ENCODE measurements at places on chromosomes 4 and X.

DNA sequence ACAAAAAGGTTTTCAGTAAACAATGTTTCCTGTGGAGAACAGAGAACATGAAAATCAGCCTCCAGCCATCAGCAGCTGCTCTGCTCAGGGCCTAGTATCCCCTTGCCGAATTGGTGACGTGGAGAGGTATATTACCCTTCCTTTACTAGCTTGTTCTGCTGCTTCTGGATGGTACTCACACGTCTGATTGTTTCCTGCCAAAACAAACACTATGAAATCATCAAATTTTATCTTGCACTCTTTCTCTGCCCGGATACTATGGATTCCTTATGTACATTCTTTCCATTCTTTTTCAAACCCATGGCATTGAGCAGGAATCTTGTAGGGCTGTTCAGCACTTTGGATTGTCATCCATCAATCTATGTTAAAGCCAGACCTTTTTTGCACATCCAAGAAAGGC lies 18.8 kb upstream of the METAP1 start:
- DNase-seq = no peak

DNA sequence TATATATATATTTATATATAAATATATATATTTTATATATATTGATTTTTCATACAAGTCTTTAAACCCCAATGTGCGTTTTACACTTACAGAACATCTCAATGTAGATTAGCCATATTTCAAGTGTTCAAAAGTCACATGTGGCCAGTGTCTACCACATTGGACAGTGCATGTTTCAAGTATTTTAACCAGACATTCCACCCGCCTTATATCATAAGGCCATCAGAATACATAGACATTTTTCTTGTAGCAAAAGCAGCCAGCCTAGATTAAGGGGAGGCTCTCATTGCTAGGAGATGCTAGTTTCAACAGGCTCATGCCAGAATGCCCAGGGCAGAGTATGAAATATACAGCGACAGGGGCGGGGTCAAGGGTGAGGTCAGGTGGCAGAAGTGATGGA lies 202.0 kb downstream of the NR3C2 start:
- no peak for DNase-seq

DNA sequence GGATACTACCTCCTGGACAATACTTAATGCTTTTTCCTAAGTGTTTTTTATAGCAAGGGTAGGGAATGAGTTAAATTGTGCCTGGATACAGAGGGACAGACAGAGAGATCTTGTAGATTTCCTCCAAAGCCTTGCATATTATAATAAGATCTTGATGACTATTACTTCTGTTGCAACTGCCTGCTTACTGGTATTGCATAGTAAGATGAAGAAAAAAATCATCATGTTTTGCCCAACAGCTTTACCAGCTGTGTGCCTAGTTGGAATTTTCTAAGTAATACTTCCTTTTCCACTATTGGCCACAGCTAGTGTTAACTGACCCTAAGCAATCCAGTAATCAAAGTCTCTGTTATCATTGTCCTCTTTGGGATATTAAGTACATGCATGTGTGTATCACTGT lies 139.0 kb downstream of the DCK start:
- DNase-seq = no peak

DNA sequence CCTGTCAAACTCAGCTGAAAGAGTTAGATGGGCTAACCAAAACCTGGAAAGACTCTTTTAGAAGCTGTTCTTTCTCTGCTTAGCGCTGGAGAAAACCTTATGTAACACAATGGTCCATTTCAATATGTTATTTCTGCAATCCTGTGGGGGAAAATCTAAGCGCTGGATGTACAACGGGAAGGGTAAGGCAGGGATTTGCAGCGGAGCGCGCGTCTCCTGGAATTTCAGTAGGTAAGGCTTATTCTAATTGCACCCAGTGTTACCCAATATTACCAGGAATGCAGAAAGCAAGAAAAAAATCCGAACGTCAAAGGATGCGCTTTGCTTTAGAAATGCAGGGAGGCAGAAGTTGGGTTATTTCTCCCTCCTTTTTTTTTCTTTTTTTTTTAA lies 2.0 kb downstream of the HS3ST1 start:
- no peak for DNase-seq

DNA sequence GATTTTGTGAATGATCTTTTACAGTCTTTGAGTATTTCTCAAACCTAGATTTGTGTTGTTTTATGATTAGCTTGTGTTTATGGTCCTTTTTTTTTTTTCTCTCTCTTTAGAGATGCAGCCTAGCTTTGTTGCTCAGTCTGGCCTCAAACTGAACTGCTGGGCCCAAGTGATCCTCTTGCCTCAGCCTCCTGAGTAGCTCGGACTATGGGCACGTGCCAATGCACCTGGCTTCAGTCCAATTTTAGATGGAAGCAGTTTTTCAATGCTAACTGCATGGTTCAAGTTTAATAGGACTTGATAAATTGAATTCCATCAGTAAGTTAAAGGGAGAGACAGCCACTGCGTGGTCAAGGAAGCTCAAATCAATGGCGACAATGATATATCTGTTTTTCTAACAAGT lies 3.8 kb upstream of the FGG start:
- no peak for DNase-seq

DNA sequence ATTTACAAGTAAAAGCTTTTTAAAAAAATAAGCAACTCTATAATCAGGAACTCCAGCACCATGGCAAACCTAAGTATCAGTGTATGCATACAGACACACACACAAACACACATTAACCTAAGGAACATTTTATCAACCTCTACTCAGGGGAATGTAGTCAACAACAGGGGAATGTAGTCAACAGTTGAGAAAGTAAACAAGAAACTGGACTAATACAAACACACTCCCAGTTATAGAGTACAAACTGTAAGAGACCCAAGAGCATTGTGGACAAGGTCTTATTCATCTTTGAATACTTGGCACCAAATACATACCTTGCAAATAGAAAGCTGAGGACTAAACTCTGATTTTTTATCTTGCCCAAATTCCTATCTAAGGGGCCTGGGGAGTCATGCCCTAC lies 36.2 kb downstream of the PAPSS1 start:
- DNase-seq = no peak

DNA sequence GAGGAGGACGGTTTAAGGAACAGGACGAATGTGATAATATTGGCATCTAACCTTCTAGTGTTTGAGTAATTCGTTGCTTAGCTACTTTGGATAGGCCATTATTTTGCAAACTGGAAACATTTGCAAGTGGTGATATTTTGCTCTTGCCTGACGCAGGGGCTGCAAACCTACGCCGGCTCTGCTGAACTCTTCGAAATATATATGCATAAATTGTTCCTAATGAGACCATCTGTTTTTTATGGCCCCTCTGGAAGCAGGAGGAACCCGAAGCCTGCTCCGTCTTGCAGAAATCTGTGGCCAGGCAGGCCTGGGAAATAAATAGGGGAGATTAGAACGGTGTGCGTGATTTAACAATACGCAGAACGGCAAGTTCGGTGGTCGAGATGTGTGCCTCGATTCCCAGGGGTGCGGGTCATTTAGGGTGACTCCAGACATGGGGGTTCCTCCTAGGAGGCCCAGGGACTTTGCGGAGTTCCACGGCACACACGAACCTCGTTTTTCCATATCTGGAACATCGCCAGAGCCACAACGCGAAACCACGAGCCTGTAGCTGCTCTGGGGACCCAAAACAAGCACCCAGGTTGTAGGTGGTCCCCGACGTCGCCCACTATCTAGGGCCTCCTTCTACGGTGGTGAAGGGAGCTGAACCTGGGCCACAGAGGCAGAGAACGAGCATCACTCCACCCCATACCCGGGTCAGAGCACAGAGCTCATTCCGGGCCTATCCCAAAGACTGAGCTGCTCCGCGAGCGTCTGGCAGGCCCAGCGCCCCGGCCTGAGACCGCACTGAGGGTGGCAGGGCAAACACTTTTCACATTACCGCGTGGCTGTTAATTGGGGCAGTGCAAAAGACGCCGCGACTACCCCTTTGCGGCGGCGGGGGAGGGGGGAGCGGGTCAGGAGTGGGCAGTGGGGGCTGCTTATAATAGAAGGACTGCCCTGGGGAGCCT lies 89.7 kb downstream of the BCOR start:
- no peak for DNase-seq

Data from GM13977 (cell line).